ENCODE measurements at places on chromosomes 3 and 15. TPM values are rescaled to one million over a fixed set of nuclear protein-coding genes. Genes with fewer than 3 reads are reported as not detected.

GRCh38 chr15:101048581-101049030 lies 129.4 kb downstream of the LRRK1 start:
- H3K4me1 ChIP-seq: peaks cover 4% of the 10 kb centered on the region
- peaks cover 2% of the 10 kb centered on the region for H3K36me3 ChIP-seq
- no peaks in the 10 kb centered on the region for H3K27me3 ChIP-seq
- no peak for DNase-seq
- H3K4me3 ChIP-seq: no peak overlapping the region

- H3K27ac ChIP-seq: peak overlapping the region; percentile 62
- peaks cover 2% of the 10 kb centered on the region for H3K4me1 ChIP-seq
- H3K27me3 ChIP-seq: no peaks in the 10 kb centered on the region
- H3K4me3 ChIP-seq: peak overlapping the region; percentile 46
Observed at GRCh38 chr3:4351164-4351855, 48.1 kb downstream of the SETMAR start.

Gene SOX14
- total RNA-seq: not detected

Gene ITPKA
- 3.9 TPM for total RNA-seq
